ENCODE measurements at places on chromosomes 13 and 19.

GRCh38 chr13:90632184-90632583 lies 715.3 kb upstream of the MIR17HG start:
- DNase-seq = no peak

- no peak for DNase-seq
Measured at GRCh38 chr19:38815059-38816001, 2.6 kb upstream of the LGALS4 start.

- no peak for DNase-seq
Measured at GRCh38 chr19:7533281-7533885, 2.1 kb upstream of the PNPLA6 start.

DNA sequence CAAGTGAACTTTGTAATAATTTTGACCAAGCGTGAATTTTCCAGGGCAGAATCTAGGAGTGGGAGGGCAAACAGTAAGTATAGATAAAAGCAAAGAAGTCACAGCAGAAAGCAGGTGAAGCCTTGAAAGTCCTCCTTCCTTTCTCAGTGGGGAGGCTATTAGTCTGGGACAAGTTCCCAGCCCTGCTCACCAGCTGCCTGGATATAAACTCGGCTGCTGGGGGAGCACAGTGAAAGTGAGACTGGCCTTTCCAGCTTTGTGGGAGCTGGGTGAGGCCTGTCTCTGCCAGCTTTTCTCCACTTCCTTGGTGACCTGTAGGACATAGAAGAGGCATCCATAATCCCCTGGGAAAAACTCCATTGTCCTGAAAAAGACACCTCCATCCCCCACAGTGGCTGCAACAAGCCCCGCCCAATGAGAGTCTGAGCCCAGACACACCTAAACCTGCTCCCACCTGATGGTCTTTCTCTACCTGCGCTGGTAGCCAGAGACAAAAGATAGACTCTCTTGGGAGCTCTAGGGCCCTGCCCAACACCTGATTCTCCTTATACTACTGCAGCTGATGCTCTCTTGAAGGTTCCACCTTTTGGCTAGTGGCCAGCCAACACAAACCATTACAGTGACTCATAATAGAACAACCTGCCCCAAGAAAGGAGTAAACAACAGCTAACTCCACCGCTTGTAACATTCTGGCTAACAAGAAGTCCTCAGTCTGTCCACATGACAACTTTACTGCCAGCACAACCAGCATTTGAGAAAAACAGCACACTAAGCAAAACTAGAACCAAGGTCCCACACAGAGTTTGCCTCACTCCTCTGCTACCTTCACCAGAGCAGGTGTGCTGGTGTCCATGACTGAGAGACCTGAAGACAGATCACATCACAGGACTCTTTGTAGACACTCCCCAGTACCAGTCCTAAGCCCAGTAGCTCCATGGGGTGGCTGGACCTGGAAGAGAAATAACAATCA lies 252.2 kb upstream of the SLITRK6 start:
- DNase-seq = peak; percentile 91

- DNase-seq = no peak
Measured at GRCh38 chr13:74218291-74218690, 84.1 kb upstream of the KLF12 start.

- DNase-seq = no peak
Measured at GRCh38 chr19:14525729-14526128, 3.7 kb upstream of the TECR start.

DNA sequence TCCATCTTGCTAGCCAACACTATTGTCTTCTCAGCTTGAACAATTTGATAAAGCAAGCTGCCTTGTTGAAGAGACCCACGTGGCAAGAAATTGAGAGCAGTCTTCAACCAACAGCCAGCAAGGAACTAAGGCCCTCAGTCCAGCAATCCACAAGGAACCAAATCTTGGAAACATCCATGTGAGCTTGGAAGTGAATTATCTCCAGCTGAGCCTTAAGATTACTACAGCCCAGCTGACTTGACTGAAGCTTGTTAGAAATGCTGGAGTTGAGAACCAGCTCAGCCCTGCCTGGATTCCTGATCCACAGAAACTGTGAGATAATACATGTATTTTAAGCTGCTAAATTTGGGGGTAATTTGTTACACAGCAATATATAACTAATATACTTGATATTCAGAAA lies 26.2 kb upstream of the DCT start:
- DNase-seq = no peak

DNA sequence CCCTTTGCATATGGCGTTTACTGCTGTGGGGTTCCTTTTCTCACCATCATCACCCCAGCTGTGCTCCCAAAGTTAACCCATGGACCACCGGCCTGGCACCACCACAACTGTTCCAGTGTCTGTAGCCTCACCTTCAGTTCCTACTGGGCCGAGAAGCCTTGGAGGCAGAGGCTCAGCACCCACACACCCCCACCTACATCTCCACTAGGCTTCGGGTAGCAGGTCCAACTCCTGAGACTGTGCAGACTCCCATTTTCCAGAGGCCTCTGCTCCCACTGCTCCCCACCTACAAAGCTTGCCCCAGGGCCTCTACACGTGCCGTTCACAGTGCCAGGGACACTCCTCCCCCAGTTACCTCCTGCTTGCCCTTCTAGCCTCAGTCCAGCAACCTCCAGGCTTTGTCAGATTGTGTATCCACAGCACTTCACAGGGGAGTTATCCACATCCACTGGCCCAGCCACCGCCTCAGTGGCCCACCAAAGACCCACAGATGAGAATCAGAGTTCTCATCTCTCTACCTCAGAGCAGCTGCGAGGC lies 14.1 kb downstream of the SLC27A5 start:
- DNase-seq = no peak

DNA sequence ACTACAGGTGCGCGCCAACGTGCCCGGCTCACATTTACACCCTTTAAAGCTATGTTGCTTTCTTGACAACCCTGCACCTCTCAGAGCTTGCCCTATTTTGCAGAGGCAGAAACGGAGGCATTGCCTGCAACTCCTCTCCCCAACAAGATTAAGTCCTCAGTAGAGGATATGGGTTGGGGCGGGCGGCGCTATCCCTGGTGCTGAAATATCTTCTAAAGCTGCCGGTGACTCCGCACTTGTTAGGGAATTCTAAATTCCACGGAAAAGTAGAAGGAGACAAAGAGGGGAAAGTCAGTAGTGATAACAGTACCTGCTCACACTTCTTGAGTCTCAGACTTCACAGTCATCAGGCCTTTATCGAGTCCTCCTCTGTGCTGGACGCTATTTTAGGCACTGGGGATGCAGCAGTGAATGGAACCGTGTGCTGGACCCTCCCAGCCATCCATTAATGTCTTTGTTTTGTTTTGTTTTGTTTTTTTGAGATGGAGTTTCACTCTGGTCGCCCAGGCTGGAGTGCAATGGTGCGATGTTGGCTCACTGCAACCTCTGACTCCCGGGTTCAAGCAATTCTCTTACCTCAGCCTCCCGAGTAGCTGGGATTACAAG lies 18.0 kb downstream of the SLC5A5 start:
- DNase-seq = no peak

DNA sequence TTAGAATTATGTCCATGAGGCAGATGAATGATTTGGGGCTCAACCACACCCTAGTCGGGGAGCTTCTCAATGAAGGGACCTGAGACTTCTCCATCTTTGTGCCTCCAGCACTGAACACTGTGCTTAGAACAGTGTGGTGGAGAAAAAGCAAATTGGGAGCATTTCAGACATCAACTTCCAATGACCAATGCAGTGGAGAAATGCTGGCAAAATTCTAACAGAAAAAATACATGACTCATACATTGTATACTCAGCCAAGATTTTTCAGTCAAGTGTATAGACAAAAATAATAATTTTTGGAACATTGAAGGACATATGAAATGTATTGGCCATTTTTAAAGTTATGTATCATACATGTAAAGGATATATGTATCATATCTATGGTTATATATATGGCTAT lies 134.7 kb downstream of the FGF14 start:
- DNase-seq = no peak

- DNase-seq = no peak
Measured at GRCh38 chr13:47696674-47697073, 304.4 kb downstream of the SUCLA2 start.

DNA sequence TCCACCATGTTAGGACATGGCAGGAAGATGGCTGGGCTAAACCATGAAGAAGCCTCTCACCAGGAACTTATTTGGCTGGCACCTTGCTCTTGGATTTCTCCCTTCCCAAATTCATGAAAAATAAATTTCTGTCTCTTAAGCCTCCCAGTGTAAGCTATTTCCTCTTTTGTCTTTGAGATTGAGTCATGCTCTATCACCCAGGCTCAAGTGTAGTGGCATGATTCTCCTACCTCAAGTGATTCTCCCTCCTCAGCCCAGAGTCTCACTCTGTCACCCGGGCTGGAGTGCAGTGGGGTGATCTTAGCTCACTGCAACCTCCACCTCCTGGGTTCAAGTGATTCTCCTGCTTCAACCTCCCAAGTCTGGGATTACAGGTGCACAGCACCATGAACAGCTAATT lies 12.6 kb downstream of the ZNF888 start:
- no peak for DNase-seq

DNA sequence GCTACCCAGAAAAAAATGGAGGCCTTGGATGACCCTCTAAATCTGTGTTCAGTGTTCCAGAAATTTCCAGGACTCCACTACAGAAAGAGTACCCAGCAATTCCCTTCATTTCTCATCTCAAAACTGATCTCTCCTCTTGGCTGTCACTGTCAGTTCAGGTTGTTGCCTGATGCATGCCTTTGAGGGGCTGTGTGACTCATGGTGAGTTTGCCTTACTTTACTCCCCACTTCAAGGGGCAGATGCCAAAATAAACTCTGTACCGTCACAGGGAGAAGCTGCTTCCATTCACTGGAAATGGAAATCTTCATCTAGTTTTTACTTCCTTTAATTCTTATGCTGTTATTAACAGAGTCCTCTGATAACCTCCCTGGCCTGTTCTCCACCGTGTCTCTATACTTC lies 1075.0 kb downstream of the DIAPH3 start:
- DNase-seq = no peak

- no peak for DNase-seq
Measured at GRCh38 chr13:33806470-33807248, 11.3 kb upstream of the RFC3 start.

- no peak for DNase-seq
Measured at GRCh38 chr13:75813323-75813722, 177.2 kb downstream of the LMO7 start.

DNA sequence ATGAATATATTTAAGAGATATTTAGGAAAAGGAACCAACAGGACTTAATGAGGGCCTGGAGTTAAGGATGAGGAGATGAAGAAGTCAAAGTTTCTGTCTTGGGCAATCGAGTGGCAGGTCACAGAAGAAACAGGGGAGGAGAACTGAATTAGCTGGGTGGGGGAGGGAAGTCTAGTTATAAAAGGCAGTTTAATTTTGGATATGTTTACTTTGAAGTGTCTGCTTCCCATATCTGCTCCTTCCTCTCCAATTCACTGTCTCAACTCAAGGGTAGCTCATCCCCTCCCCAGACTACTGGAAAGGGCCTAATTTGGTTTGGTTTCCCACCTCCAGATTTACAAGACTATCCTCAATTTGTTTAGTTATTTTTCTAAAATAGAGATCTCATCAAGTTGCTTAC lies 195.9 kb downstream of the VWA8 start:
- no peak for DNase-seq

- no peak for DNase-seq
Measured at GRCh38 chr13:111049791-111050538, 65.1 kb upstream of the ARHGEF7 start.

DNA sequence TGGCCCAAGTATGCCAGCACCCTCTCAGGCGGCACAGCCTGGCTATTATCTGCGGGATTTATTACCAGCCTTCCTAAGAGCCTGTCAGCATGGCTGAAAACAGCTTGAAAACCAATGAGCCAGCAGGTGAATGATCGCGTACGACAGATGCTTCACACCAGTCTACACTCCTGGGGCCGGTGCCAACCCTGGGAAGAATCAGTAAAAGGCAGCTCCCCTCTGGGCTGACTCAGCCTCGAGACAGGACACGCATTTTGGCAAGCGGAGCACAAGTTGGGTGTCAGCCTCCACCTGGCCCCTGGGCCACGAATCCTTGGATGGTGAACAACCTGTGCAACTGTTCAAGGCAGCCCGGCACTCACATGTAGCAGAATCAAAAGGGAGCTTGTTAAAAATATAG lies 15.6 kb downstream of the EMP3 start:
- peak; percentile 49 for DNase-seq

DNA sequence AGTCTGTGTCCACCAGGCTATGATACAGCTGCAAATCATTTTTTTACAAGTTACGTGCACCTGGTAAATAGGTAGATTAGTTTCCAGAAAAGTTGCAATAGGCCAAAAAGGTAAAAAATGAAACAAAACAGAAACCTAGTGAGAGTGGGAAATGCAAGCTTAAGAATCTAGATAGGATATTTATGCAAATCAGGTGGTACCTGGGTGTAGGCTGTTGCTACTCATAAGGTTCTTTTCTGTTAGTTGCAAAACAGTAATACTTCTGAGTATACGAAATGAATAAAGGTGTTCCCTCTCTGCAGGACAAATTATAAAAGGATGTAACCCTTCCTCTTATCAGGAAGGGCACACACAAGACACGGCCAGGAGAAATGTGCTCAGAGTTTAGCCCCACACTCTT lies 97.9 kb downstream of the UGGT2 start:
- no peak for DNase-seq

DNA sequence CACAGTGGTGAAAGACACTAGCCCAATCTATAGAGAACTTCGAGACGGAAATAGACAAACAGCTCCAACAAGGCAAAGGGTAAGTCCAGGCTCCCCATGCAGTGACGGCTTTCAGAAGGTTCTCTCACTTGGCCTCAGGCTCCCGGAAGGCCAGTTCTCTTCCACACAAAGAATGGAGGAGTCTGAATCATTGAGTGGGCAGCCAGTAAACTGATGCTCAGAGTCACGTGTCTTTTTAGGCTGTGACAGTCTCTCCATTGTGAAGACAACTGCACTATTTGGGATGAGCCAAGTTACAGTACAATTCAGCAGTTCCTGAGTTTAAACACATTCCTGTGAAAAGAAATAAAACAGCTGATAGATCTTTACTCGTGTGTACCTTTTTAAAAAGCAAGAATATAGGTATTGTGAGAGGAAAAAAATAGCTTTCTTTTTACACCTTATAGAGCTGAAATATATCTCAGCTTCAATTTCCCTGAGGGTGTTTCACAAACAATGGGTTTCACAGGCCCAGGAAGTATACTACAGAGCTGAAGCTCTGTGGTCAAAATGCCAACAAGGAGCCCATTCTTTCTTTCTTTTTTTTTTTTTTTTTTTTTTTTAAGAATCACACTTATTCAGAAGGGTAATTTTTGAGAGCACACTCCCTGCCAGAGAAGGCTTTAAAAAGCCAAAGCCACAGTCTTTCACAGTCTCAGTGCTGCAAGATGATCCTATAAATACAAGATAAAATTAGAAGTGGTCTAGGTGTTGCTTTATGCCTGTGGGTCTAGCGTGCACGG lies 135.1 kb downstream of the FREM2 start:
- DNase-seq = no peak

GRCh38 chr19:40411125-40411842 lies 1.9 kb downstream of the PRX start:
- DNase-seq = no peak

GRCh38 chr13:44148159-44148914 lies 225.3 kb upstream of the SERP2 start:
- no peak for DNase-seq
